ENCODE measurements at places on chromosomes 3 and 15.

DNA sequence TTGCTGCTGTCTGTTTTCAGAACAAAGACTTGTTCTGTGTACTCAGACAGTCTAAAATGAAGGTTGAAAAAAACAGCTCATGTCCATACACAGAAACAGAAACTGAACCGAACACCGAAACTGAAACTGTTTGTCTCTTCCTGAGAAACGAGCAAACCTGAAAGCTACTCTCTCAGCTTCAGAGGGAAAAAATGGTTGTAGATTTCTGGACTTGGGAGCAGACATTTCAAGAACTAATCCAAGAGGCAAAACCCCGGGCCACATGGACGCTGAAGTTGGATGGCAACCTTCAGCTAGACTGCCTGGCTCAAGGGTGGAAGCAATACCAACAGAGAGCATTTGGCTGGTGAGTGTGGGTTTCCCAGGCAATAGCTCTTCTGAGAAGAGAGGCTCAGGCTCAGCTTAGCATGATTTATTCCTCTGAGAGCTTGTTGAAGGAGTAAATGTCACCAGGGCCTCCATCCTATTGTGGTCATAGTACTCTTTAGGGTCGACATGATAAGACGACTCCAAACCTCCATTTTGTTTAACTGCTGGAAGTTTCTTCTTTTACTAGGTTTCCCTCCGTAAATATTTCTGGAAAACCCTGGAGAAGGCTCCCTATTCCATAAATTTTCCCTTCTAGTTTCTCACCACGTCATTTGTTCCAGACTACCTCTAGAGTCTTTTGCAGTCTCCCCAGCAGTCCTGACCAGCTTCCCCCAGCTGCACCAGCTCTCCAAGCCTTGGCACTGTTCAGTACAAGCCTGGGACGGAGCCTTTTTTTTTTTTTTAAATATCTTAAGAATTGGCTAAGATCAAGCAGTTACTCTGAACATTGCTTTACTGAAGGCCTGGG, at the start of gene RTP4:
Gene RTP4, plus strand, starts transcription at position 135 of the 838 bp plus-strand sequence. Its CDS starts 57 bp downstream, at position 192.
- peak; percentile 47 for DNase-seq

DNA sequence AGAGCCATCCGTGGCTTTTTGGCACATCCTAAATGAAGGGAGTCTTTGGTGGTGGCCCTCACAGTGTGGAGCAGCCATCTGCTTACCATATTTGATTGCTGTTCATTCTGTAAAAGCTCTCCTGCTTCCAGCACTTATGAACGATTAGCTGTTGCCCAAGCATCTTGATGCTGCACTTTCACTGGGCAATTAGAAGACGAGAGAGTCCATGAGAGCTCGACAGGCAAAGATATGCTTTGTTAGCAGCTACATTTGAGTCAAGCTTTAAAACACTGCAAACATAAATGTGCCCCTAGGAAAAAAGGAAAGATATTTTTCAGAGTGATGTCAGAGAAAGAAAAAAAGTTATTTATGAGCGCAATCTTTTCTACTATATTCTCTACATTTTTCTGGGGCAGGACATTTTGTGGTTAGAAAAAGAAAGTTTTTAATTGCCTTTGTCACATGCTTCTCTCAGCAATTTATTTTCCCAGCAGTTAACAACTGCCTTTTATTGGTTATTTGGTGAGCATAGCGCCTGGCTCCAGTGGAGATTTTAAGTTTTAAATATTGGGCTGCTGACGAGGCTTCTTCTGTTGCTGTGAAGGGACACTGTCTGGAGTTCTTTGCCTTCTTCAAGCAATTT, 468.4 kb downstream of the C3orf38 start:
- no peak for DNase-seq

- no peak for DNase-seq
Observed at GRCh38 chr3:100268156-100268555, 7.4 kb downstream of the TBC1D23 start.

DNA sequence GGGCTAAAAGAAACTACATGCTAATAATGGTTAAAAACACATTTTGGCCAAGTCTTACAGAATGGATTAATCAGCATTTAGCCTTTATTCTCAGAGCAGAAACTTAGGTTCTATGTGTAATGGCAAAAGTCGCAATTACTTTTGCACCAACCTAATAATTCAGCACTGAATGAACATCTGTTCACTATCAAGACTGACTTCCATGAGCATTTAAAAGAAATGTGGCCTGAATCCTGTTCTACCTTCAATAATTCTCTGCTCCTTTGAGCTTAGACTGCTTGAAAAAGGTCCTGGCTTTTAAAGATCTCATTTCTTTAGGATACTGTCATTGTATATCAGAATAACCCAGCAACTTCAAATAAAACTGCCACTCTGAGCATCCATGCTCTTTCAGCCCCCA, 145.9 kb downstream of the PDZRN3 start:
- DNase-seq: no peak

DNA sequence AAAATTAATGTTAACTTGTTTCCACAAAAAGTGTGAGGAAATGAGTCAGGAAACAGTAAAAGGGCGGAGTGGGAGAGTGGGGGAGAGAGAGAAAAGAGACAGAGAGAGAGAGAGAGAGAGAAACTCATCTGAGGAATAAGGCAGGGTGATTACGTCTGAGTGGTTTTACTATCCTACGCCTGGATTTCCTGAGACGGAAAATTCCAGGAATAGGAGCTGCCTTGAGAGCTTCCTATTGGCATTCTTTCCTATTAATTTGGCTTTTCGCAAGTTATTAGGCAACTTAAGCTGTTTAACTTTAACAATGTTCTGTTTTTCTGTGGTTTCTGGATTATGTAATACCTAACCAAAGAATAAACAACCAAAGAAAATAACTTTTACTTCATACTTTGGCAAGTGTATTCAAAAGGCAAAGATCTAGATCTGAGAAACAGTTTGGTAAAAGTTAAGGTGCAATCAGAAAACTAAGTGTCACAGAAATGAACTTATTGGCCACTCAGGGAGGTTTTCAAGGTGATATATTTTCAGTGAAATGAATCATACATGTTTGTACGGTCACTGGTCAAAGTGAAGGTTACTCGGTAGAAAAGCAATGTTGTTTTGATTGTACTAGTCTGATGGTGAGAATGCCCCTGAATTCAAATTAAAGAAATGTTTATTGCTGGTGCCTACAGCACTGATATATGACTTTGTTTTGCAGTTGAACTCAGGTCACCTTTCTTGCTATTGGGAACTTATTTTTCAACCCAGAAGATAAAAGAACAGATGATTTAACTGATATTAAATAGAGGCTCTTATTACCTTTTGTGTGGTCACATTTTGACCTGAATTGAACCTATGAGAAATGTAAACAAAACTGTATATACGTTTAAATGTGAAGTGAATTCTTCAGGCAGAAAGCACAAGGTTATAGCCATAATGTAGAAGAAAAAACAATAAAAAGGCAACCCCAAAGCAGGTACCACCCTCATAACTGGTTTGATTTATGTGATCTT, 39.9 kb upstream of the TNFSF10 start:
- peak; percentile 75 for DNase-seq

- no peak for DNase-seq
Observed at GRCh38 chr3:159945930-159946329, 42.7 kb upstream of the IL12A start.

- DNase-seq: no peak
Observed at GRCh38 chr15:39670687-39671086, 89.8 kb downstream of the THBS1 start.

GRCh38 chr15:22881739-22882440, 43.4 kb downstream of the NIPA2 start:
- no peak for DNase-seq

GRCh38 chr3:61463191-61463590, 98.2 kb upstream of the PTPRG start:
- no peak for DNase-seq

- DNase-seq: no peak
Observed at GRCh38 chr15:23403550-23403949, 43.5 kb downstream of the GOLGA6L2 start.

All from astrocyte of the hippocampus (primary cell).